ENCODE measurements at places on chromosomes 2 and 18.

DNA sequence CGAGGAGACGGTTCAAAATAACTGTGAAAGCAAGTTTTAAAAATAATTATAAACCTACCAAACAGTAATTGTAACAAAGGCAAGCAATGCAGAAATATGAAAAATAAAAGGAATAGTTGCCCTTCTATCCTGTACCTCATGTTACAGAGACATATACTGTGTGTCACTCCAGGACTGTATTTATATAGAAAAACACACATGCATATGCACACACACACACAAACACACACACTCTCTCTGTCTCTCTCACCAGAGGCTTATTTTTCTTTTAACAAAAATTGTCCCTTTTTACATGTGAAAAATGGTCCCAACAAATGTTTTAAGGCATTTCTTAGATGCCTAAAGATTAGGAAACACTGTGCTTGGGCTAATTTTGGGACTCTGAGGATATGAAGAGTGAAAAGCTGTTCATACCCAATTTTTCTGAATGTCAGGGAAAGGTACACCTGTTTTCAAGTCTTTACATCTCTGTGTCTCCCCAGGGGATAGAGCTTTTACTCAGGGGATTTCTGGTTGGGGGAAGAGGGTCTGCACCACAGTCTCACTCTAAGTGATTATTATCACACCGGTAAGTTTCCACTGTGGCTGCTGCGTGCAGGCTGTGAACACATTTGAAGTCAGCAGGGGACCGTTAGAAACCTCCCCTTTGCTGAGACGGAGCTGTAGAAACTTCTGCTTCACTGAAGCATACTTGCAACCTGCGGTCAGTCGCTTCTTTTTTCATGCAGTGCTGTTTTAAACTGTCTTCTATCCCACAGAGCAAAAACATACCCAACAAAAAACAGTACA is 51.4 kb upstream of the SPAG16 start:
- peak; percentile 13 for DNase-seq

GRCh38 chr2:217049956-217050355 is 190.1 kb upstream of the TNP1 start:
- DNase-seq = no peak

- DNase-seq = no peak
Observed at GRCh38 chr2:239047420-239047819, 199.5 kb downstream of the TWIST2 start.

- DNase-seq = no peak
Observed at GRCh38 chr18:74804677-74805076, 207.0 kb downstream of the ZNF407 start.

GRCh38 chr18:48342125-48342524 is 67.1 kb downstream of the ZBTB7C start:
- DNase-seq = no peak

DNA sequence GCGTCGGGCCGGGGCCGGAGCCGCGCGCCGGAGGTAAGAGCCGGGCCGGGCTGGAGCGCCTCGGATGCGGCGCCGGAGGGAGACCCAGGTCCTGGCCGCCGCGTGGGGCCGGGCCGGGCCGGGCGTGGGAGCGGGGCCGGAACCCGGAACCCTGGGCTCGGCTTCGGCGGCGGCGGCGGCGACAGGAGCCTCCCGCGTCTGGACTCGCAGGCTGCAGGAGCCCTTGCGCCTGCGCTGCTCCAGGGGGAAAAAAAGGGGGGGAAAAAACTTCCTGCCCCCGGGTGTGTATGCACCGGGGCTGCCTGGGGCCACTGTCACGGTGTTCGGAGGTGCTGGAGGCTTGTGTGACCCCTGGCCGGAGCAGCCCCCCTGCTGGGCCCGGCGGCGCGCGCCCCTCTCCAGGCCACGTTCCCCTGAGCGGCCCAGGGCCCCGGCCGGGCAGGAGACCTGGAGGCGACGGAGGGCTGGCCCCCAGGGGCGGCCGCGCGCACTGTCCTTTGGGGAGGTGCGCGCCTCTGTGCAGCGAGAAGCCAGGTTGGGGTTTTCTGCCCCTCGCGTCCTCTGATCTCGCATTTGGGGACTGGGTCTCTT is 864 bp downstream of the KLHL29 start:
- DNase-seq = no peak

DNA sequence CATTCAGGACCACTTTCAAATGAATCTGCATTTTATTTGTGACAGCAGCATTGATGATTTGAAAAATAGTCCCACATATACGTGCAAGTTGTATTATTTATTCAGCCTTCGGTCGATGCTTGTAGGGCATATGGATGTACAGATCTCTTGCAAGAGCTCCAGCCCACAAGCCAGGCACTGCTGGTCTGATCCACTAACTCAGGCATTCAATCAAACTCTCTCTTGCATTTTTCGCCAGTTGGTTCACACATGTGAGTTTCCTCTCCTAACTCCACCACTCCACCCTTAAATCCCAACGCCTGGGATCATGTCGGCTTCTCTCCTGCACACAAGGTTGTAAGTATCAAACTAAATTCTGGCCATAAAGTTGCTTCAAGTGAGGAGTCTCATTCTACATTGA is 318.7 kb downstream of the CYP26B1 start:
- DNase-seq = no peak

GRCh38 chr2:238955648-238956531 is 108.0 kb downstream of the TWIST2 start:
- DNase-seq = no peak

DNA sequence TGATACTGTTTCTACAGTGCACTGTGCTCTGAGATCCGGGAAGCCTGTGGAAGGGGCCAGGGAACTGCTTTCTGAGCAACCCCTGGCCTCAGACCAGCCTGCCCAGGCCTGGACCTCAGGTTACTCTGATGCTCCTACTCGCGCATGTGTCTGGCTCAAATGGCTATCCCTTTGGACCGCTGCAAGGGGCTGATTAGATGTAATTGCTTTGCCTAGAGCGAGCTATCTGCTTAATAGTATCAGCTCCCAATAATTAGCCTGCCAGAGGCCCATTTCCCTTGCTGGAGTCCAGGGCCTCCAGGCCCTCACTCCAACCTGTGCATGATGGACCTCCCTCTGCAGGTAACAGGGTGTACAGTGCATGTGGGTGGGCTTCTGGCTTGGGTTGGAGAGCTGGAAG is 7.2 kb upstream of the KCNK3 start:
- no peak for DNase-seq

GRCh38 chr2:39308778-39309177 is 65.0 kb upstream of the CDKL4 start:
- no peak for DNase-seq

GRCh38 chr2:45210462-45211195 is 201.4 kb upstream of the SIX2 start:
- no peak for DNase-seq

DNA sequence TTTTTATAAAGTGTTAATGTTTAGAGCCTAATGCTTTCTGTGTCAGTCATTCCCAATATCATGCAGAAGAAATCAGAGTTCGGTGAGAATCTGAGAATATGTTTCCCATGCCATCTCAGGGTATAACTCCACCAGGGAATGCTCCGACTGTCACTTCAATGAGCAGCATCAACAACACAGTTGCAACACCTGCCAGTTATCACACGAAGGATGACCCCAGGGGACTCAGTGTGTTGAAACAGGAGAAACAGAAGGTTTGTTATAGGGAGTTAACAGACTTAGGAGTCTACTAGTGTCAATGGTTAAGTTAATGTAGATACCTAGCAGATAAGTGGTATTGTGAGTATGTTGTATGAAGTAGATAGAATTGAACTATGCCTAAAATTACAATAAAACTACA is 31.0 kb downstream of the VAPA start:
- no peak for DNase-seq

- no peak for DNase-seq
Observed at GRCh38 chr2:191270306-191271161, 25.3 kb downstream of the MYO1B start.

DNA sequence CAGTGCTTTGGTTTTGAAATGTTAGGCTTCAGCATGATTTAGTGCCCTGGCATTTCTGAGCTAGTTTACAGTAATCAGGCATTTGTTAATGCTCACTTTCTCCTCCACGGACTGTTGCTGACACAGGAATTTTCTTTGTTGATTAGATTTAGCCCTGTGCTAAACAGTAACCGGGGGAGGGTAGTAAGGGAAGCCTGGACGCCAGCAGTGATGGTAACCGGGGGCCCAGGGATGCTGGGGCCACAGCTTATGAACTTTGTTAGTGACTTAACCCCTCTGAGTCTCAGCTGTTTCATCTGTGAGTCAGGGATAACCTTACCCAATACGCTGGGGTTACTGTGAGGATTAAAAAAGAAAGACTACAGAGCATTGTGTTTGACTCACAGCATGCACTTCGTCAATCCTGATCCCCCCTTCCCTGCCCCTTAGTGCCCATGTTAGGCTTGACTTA is 33.5 kb downstream of the KLHL29 start:
- DNase-seq = no peak

GRCh38 chr18:12315911-12316310 is 7.9 kb downstream of the TUBB6 start:
- no peak for DNase-seq

GRCh38 chr18:79567481-79568147 is 112.0 kb upstream of the CTDP1 start:
- DNase-seq = no peak

- DNase-seq = no peak
Observed at GRCh38 chr2:38130876-38131275, 54.9 kb upstream of the CYP1B1 start.

DNA sequence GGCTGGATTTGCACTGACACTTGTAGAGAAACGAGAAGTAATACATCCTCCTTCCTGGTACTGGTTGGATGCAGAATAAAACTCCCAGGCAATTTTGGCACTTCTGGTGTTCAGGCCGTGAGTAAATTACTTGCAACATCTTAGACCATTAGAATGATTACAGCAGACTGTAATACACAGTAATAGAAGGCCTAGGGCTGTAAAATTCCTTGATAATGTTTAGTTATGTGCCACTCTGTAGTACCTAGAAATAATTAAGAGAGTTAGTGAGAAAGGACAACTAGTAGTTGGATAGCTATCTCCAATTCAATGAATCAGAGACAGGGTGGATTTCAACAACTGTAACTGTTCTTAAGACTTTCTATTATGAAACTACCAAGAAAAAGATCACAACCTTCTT is 356.3 kb upstream of the SETBP1 start:
- no peak for DNase-seq

- no peak for DNase-seq
Observed at GRCh38 chr2:85173909-85174308, 40.7 kb downstream of the TCF7L1 start.

DNA sequence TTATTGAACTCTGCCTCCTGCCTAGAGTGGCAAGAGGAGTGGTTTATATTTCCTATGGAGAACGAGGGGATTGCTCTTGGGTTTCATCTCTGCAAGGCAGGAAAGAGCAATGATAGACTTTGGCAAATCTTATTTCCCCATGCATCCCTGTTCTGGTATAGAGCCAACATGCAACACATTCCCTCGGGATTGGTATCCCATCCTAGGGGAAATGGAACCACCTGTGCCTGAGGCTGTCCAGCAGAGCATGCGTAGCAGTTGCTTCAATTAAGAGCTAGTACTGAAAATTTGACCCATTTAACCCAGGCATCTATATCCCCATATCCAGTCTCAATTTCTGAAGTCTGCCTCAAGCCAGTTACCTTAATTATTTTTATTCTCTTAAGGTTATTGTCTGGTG is 205.3 kb downstream of the KCNS3 start:
- no peak for DNase-seq
